Stimulated activated CD4-positive, alpha-beta T cell treated with anti-CD3 and anti-CD28 coated beads, Interleukin-1b, Interleukin-23, amount 100 ng/mL, for 1 hour (primary cell): ENCODE measurements at places on chromosomes 7 and 10.

- DNase-seq: no peak
Measured at GRCh38 chr10:114987995-114988394, 50.0 kb downstream of the TRUB1 start.

DNA sequence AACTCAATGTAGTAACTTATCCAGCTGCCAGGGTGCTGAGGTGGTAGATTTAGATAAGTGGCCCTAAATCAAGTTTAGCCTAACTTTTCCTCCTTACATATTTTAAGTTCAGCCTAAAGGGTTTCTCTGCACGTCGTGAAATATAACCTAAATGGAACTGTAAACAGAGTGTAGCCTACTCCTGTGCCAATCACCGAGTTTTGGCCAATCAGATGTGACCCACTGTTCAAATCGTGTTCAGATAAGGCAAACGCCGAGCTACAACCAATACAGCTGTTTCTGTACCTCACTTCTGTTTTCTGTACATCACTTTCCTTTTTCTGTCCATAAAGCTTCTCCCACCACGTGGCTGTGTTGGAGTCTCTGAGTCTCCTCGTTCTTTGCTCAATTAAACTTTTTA lies 904.2 kb upstream of the POT1 start:
- no peak for DNase-seq

DNA sequence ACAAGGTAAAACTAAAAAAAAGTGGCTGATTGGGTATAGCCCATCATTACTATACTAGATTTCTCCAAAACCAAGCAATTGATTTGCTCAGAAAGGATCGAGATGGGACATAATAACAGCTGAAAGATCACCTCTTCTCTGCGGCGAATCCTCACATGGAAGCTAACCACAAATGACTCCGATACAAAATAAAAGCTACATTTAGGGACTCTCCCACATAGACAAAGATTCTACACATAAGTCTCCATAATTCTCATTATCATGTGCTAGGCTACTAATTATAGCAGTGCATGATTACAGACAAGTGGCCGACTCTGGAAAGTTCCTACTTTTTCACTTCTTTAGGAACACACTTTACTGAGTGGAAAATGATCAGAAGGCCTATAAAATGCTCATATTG lies 116.9 kb downstream of the RSU1 start:
- DNase-seq: no peak

- DNase-seq: no peak
Measured at GRCh38 chr7:96701258-96701657, 8.4 kb downstream of the SEM1 start.

GRCh38 chr10:78805176-78805575 lies 263.6 kb upstream of the ZMIZ1 start:
- no peak for DNase-seq

GRCh38 chr10:102621443-102622325 lies 22.6 kb upstream of the TRIM8 start:
- DNase-seq: no peak

- DNase-seq: no peak
Measured at GRCh38 chr7:74225400-74225799, 15.6 kb downstream of the LAT2 start.

- no peak for DNase-seq
Measured at GRCh38 chr10:129035052-129035827, 431.8 kb upstream of the MGMT start.
